B cell (primary cell): ENCODE measurements at places on chromosomes 7 and 10. TPM values are rescaled to one million over a fixed set of nuclear protein-coding genes. Genes with fewer than 3 reads are reported as not detected.

DNA sequence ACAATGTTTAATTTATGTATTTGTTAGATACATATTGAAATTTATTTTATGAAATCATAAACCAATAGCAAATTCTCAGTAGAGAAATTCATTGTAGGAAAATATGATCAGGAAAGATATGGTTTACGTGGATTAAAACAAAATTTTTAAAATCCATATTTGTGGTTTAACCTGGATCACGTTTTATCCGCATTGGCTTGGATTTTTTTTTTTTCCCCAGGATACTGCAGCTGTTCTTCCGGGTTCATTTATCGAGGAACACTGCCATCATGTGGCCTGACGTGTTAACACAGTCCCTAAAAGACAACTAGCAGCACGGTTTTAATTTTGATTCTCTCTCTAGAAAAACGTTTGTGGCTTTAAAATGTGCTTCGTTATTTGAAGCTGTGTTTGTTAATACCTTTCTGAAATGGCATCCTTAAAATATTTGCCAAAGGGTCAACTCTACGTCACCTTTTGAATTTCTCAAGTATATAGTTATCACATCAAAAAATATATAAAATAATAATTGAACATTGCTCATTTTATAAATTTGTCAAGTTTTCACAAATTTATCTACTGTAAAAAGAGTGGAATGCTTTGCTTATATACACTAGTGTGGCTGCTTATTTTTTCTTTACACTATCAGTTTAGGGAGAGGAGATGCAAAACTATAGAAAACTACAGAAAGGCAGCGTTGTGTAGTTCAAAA lies 8.7 kb upstream of the ASB4 start:
- DNase-seq = peak; percentile 70

- no peak for DNase-seq
Measured at GRCh38 chr7:77245015-77245755, 45.6 kb upstream of the FGL2 start.

DNA sequence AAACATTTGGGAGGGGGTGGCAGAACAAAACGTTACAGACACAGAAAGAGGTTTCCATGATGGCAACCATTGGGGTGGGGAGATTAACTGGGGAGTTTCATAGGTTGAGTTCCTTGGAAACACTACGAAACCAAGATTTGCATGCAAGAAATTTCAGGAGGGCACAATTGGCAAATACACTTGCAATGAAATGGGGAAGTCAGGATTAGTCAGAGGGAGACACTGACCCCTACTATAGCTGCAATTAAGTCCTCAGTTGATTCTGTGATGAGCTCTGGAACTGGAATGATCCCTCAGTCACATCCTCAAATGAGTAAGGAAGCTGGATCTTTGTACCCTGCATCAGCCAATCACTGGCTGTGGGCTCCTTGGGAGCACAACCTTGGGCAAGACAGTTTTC lies 22.1 kb downstream of the CPEB3 start:
- DNase-seq = no peak

Gene CALHM3
- polyA plus RNA-seq = not detected in 2 replicates

Gene VWDE
- 0.03 TPM in 1 of 2 replicates, not detected in the other for polyA plus RNA-seq

DNA sequence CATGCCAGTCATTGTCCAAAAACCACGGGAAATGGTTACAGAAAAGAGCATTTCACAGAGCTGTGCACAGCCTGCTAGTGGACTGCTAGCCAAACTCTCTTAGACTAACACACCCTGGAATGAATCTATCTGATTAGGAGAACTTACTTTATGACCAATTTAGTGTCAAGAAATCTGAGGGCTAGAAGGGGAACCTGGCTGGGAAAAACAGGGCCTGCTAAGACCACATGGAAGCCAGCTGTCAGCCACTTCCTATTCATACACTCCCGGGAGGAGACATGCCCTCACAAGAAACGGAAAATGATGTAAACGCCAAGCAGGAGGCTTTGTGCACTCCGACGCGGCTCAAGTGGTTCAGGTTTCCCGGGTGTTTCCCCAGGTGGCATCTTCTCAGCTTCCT lies 54.8 kb downstream of the MPP7 start:
- DNase-seq = no peak

GRCh38 chr7:98934267-98934666 lies 55.9 kb downstream of the TRRAP start:
- DNase-seq = no peak
